ENCODE measurements at places on chromosomes 13 and 19. TPM values are rescaled to one million over a fixed set of nuclear protein-coding genes. Genes with fewer than 3 reads are reported as not detected.
A peak's percentile ranks its signal among the peaks of the same experiment; 100 is the strongest.

- peak; percentile 57 for DNase-seq
Measured at GRCh38 chr13:28805193-28805819, 14.8 kb upstream of the MTUS2 start.

POSTN gene
- total RNA-seq: not detected

GSX1 gene
- total RNA-seq: not detected

GRCh38 chr19:24033963-24034342 lies 53.0 kb upstream of the ZNF254 start:
- peak; percentile 58 for DNase-seq

DNA sequence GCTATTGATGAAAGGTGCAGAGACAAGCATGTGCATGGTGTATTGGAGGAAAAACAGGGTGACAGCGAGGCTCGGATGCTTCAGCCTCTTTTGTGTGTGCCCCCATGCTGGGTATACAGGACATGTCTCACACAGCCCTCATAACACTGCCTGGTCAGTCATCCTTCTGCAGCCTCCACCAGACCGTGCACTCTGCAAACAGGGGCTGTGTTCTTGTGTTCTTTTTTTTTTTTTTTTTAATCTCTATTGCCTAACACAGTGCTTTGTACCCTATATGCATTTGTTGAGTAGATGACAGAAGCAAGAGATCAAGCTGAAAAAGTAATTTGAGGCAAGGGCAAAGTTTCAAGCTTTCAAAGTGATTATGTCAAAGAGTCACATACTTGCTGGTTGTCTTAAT lies 367.2 kb upstream of the SLITRK1 start:
- no peak for DNase-seq

GRCh38 chr19:49339301-49340068 lies 4.3 kb downstream of the CD37 start:
- DNase-seq: no peak

ZNF709 gene
- total RNA-seq: 2.4 TPM

DNA sequence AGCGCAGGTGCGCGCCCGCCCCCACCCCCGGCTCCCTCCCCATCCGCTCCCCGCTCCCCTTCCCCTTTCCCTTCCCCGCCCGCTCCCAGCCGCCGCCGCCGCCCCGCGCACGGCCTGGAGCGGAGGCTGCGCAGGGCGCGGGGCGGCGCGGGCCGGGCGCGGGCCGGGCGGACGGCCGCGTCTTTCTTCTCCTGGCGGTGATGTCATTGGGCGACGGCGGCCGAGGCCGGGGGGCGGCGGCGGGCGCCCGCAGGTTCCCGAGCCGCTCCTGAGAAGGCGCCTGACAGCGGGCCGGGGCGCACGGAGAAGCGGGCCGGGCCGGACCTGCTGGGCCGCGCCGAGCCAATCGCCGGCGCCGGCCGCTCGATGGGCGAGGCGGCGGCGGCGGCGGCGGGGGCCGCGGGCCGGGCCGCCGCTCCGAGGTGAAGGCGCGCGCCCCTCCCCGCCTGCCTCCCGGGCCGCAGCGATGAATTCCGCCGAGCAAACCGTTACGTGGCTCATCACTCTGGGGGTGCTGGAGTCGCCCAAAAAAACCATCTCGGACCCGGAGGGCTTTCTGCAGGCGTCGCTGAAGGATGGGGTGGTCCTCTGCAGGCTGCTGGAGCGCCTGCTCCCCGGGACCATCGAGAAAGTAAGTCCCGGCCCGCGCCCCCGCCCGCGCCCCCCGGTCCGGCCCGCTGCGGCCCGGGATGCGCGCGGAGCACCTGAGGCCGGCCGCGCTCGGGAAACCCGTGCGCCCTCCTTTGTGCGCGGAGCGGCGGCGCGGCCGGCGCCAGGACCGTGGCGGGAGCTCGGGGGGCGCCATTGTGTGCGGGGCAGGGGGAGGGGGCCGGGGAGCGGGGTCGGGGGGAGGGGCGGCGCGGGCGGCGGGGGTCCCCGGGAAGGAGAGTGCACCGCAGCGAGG lies at the start of gene ARHGEF7:
Gene ARHGEF7 (plus strand): TSS at position 250 of the 904 bp plus-strand sequence. CDS start 217 bp downstream, at position 467.
- no peak for DNase-seq

- no peak for DNase-seq
Measured at GRCh38 chr13:78934336-78934735, 275.4 kb upstream of the OBI1 start.

DNA sequence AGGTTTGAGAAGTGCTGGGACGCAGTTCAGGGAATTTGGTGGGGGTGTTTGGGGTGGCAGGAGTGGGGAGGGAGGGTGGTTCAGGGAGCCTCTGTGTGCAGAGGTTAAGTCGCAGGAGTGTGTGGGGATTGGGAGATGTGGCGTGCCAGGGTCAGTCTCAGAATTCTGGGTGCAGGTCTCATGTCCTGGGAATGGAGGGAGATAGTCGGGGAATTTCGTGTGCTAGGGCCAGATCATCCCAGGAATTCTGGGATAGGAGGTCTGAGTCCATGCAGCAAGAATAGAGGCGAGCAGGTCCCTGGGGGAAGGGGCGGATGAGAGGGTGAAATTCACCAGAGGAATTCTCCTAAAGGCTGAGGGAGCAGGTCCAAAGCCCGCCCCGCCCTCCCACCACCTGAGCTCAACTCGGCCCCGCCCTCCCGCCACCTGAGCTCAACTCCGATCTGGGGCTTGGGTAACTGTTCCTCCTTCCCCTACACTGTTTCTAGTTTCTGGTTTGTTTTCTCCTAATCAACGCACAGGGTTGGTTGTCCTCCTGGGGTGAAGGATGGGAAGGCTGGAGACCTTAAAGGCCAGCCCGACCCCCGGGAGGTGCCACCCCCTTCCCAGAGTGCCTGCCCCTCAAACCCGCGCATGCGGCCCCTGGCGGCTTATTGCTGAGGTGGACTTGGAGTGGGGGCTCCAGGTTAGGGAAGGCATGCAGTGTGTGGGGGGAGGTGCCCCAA lies 15.2 kb downstream of the KCNC3 start:
- no peak for DNase-seq

- DNase-seq: no peak
Measured at GRCh38 chr19:44548736-44549135, 19.3 kb upstream of the CEACAM20 start.

DNA sequence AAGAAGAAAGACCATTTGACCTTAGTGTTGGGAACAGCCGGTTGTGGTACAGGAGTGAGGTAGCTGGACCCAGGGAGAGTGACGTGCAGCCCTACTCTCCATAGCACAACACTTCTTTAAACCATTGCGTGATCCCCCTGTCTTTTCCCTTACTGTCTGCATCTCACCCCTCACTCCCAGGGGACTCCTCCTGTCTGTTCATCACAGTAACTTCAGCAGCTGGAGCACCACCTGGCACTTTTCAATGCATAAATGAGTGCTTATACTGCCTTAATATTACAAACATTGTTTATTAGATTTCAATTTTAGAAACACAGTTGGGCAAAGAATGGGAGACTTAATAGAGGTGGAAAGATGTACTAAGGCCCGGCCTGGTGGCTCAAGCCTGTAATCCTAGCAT lies 285.5 kb downstream of the UQCRFS1 start:
- DNase-seq: no peak

- no peak for DNase-seq
Measured at GRCh38 chr13:66992183-66992582, 238.0 kb downstream of the PCDH9 start.

IGFL1 gene
- total RNA-seq: not detected
